ENCODE measurements at places on chromosomes 7 and 10.

- DNase-seq = no peak
Observed at GRCh38 chr7:108094346-108094745, 35.8 kb downstream of the LAMB4 start.

GRCh38 chr10:123009105-123009820, 457 bp downstream of the ACADSB start:
- no peak for DNase-seq

GRCh38 chr7:82185443-82185842, 258.1 kb downstream of the CACNA2D1 start:
- no peak for DNase-seq

- no peak for DNase-seq
Observed at GRCh38 chr10:34593930-34594329, 221.2 kb downstream of the PARD3 start.

DNA sequence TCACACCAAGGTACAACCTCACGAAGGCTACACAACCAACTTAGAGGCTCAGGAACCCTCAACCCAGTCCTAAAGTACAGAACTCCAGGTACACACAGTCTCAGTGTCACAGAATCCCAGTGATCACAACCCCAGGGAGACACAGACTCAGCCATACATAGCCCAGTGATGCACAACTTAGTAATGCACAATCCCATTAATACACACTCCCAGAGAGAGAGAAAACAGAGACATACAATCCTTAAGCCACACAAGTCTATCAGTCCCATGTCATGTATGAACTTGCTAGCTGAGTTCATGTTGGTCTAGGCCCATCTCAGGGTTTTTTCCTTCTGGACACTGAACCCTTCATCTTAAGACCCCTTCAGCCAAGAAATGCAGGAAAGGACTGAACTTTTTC, 4.6 kb downstream of the KCNIP2 start:
- DNase-seq = no peak

DNA sequence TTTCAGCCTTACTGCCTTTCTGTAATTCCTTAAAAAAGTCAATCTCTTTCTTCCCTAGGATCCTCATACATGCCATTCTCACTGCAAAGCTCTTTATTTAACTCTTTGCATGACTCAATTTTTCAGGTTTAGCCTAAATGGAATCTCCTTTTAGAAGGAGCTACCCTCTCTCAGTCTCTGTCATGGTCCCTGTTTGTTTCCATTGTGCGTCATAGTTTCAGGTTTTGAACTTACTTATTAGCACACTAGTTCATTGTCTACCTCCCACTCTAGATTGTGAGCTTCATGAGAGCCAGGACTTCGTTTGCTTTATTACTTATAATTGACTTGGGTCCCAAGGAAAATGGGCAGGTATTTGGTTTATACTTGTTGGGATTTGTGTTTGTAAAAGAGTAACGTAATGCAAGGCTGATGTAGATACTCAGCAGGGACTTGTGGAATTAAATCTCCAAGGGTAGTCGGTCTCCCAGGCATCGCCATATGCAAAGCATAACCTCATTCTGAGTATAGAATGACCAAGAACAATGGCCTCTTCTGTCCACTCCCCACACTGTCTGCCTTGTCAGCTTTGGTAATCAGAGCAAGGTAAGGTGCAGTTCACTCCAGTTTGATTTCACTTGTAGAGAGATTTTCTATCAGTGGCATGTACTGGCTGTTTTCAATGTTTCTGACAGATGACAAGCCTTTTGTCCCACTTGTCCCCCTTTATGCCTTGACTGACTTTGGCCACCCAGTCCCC, 252.0 kb downstream of the SORCS3 start:
- no peak for DNase-seq

- DNase-seq = no peak
Observed at GRCh38 chr7:50821457-50822008, 38.8 kb upstream of the GRB10 start.

GRCh38 chr10:33790521-33791271, 456.2 kb upstream of the NRP1 start:
- DNase-seq = no peak

DNA sequence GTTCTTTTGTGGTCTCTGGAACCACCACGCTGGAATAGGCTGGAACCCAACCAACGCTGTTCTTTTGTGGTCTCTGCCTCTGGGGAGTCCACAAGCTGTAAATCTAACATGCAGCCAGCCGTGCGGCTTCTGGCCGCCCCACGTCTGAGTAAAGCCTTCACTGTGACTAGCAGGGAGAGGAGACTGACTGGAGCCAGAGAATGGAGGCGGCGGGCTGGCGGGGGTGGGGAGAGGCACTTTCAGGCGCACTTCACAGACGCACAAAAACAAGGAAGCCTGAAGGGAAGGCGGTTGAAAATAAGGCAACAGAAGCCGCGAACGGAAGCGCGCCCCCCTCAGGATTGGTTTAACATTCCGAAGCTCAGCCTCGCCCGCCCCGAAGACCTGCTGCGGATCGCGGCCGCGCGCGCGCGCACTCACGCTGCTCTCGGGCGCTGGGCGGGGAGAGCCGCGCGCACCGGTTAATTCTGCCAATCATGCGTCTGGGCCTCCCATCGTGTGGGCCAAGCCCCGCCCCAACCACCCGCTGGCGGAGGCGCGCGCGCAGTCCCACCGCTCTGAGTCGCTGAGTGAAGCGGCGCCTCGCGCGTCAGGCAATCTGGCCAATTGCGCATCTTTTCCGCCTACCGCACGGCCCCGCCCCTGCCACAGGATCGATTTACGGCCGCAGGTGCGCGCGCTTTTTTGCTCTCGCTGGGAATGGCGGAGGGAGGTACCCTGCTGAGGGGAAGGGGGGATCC, at the start of gene SFR1:
Gene SFR1 (plus strand): TSS at position 687 of the 740 bp plus-strand sequence. CDS start 13 bp downstream, at position 700.
- DNase-seq = peak; percentile 91

- DNase-seq = no peak
Observed at GRCh38 chr7:112161253-112162141, 44.7 kb downstream of the DOCK4 start.

DNA sequence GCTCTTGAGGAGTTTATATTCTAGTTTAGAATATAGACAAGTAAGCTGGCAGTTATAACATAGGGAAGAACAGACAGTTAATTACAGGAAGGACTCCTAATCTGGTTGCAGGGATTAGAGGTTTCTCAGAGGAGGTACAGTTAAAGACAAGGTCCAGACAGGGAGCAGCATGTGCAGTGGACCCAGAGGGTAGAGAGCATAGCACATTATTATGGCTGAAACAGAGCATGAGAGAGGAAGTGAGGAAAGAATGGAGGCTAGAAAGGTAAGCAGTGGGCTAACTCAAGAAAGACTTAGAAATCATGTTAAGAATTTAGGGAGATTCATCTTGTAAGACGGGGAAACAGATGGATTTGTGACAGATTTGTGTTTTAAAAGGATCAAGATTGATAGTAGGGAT, 9.7 kb downstream of the MIOS start:
- DNase-seq = no peak

DNA sequence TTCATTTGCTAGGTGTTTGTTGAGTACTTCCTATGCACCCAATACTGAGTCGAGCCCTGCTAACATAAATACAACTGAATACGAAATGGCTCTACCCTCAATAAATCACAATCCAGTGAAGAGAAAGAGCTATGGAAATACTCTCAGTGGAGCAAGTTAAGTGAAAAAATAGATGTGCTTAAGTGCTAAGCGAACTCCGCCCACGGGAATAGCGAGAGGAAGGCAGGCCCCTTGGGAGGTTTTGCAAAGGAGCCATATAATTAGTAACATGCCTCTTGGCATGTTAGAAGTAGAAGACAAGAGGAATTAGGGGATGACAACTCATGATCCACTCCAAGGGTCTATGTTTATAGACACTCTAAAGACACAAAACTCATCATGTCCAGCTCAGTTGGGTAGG, 42.8 kb upstream of the TSPAN33 start:
- no peak for DNase-seq

GRCh38 chr10:75103881-75104686, 7.4 kb upstream of the SAMD8 start:
- DNase-seq = no peak

GRCh38 chr10:5013385-5013784, 9.7 kb upstream of the AKR1C2 start:
- no peak for DNase-seq

GRCh38 chr7:127845522-127846214, 185.6 kb downstream of the LRRC4 start:
- no peak for DNase-seq

DNA sequence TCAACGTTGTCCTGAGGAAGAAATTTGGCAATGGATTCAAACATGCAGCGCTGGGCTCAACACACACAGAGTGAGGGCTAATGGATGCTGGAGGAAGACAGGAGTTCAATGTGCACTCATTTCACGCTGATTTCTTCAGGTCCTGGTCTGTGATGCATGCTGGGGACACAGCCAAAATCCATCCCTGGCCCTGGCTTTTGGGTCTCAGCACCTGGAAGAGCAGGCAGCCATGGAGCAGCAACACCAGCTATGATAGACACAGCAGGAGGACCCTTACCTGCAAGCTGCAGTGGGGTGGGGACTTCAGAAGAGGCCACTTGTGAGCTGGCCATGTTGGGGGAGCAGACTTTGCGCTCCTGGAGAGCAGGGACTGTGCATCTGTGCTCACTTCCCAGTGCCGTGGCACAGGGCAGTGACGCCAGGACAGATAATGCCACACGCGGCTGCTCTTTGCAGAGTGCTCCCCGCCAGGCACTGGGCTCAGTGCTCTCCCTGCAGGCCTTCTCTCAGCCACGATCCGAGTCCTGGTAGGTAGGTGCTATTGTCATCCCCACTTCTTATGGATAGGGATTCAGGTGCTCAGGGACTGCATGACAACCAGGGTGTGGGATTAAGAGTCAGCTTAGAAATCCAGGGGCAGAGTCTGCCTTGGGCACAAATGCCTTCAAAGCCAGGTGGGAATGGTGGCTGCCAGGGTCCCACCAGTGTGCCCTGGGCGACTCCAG, 138.8 kb upstream of the UNC5B start:
- DNase-seq = no peak

GRCh38 chr7:47147213-47147631, 434.7 kb downstream of the TNS3 start:
- DNase-seq = no peak

GRCh38 chr10:89283025-89283935, 18.6 kb upstream of the IFIT2 start:
- no peak for DNase-seq

- DNase-seq = no peak
Observed at GRCh38 chr10:4448030-4448429, 378.0 kb upstream of the AKR1E2 start.

GRCh38 chr7:42573881-42574672, 337.1 kb upstream of the GLI3 start:
- no peak for DNase-seq

DNA sequence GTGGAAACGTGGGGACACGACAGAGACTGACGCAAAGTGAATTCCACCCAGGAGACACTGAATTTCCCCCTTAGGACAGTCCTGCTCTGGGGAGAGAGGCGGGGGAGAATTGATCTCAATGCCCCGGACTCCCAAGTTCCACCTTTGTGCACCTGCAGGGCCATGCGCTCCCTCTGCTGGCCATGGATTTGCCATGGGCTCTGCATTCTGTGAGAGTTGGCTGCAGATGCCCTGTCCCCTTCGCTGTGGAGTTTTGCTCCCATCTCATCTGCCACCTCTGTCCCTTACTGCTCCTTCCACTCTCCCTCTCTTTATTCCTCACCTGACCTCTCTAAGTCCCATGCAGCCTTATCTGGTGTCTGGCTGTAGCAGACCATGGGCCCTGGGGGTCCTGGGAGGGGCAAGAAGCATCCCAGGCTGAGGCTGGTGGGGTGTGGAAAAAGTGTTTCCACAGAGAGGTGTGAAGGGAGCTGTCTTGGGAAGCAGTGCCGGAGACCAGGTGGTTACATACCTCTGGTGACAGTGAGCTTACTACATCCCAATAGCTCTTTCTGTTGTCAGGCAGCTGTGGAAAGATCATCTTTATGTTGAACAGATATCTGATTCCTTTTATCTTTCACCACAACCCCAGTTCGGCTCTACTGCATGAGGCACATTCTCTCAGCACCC, 14.3 kb downstream of the GHRHR start:
- DNase-seq = no peak

DNA sequence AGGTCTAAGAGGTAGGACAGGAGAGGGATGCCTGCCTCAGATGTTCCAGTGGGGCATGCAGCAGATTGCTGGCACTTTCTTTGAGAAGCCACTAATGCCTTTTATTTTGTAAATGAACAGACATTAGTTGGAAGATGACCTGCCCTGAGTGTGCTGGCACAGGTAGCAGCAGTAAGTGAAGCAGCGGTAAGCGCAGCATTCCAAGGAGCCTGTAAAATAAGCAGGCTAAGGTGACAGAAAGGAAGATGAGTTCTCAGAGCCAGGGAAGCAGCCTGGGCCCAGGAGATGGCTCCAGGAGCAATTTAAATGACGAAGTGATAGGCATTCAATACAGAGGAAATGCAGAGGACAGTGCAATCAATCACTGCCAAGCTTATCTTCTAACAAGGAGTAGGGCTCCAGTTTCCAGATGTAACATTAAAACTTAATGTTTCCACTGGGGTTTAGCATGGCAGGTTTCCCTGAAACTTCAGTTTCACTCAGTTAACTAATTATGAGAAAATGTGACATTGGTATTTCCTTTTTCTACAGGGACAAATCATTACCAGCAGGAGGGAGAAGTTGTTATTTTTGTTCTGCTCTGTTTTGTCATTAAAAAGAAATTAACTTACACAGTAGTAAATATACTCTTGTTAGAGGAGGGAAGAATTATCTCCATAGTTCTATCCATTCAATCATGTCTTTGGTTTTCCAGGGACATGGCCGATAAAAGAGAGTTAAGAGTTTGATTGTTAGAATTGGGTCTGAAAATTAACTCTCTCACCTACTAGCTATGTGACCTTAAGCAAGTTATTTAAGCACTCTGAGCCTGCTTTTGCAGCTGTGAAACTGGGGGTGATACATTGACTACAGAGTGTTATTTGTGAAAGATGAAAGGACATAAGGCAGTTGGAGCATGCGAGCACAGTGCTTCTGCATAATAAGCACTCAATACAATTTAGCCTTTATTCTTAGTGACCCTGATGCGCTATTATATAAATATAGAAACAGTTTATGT, 96.6 kb upstream of the PTN start:
- DNase-seq = no peak

- DNase-seq = no peak
Observed at GRCh38 chr7:30238721-30239441, 45.5 kb upstream of the ZNRF2 start.

- DNase-seq = no peak
Observed at GRCh38 chr7:120860156-120860555, 2.2 kb upstream of the TSPAN12 start.

- DNase-seq = no peak
Observed at GRCh38 chr7:28759475-28759971, 198.6 kb downstream of the TRIL start.

DNA sequence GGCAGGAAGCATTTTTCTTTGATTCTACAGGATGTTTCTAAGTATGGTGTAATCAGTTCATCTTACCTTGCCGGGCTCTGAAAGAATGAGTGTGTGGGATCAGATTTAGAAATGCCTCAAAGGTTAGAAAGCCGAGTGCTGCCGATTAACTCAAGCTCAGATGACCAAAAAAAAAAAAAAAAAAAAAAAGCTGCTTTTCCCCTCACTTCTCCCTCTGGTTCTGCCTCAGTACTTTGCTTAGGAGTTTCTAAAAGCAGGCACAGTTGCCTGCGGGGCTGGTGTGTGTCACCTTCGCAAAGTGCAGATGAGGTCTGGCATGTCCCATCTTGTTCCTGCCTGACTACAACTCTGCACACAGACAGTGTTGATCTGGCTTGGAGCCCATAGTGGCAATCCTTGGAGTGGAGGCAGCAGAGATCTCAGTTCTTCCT, 47.0 kb downstream of the KIAA1217 start:
- DNase-seq = no peak
